ENCODE measurements at places on chromosomes 1 and 21.

- no peak for DNase-seq
These were observed 17.5 kb downstream of the DFFB start for GRCh38 chr1:3874736-3875135.

GRCh38 chr1:153057375-153057774 is at the start of gene SPRR2A:
Gene SPRR2A (minus strand): TSS chr1:153057512. CDS start chr1:153056735, 777 bp downstream.
- DNase-seq: no peak

- no peak for DNase-seq
These were observed 54.0 kb upstream of the TMEM51 start for GRCh38 chr1:15099441-15100120.

GRCh38 chr1:54407154-54407403 is 885 bp upstream of the SSBP3 start:
- DNase-seq: no peak

DNA sequence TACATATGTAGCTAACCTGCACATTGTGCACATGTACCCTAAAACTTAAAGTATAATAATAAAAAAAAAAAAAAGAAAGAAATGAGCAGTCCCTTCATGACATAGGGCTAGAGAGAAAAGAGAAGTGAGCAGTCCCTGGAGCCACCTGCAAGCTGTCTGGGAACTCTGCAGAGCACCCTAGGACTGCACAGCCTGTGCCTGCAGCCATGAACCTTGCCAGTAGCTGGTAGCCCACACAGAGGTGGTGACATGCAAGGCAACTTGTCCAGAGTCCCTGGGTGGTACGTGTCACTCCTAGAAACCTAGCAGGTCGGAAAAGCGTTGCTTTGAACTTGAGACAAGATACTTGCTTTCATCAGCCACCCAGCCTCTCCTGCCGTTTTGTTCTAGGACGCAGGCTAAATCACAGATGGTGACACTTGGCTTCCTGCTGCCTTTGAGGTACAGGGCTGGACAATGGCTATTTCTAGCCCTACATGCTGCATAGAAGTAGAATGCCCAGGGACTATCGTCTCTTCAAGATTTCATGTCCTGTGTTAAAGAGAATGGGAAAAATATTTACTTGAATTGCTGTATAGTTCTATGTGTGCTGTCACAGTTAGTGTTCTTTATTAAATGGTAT is 260.9 kb downstream of the LTN1 start:
- no peak for DNase-seq

DNA sequence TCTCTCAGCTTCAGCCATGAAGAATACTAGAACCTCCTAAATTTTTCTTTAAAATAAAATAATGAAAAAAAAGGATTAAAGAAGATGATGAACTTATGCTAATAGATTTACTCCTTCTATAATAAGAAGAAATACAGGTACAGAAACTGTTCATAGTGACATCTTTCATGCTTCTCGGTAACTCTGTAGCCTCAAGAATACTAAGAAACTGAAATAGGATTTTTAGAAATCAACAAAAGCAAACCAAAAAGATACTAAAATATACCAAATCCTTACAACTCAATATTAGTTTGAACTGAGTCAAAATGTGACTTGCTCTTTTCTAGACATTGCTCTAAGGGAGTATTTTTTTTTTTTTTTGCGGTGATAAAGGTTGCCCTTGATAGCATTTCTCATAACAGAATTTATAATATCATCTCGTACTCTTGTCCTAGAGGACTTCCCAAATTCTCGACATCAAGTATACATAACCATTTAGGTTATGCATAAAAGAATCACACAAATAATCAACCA is 42.8 kb downstream of the ZZZ3 start:
- no peak for DNase-seq

GRCh38 chr1:213415691-213416380 is 364.8 kb downstream of the RPS6KC1 start:
- DNase-seq: no peak

DNA sequence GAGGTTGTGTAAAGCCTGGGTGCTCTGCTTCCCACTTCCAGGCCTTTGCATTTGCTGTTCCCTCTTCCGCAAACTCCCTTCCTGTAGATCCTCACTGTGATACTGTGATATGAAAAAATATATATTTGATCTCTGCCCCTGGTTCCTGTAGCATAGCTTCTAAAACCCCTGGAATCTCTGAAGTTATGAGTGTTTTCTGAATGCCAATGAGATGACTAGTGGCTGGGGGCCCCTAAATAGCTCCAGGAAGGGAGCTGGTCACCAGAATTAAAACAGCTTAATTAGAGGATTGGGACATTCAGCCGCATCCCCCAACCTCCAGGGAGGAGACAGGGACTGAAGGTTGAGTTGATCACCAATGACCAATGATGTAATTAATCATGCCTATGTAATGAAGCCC is 21.9 kb downstream of the DUSP10 start:
- DNase-seq: no peak

DNA sequence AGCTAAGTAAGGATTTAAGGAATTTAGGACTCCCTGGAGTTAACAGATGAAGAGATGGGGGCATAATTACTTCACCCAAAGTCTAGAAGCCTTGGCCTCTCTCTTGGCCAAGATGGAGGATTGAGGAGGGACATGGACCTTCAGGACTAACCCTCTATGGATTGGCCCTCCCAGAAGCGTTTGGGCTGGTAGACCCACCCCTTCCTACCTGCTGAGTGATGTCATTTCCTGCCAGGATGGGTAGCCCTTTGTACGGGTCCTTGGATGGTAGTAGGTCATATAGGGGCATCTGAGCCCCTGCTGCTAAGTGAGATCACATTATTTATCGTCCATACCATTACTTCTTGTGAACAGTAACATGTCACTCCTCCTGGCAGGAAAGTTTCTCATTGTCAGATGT is 17.7 kb downstream of the LURAP1 start:
- no peak for DNase-seq

DNA sequence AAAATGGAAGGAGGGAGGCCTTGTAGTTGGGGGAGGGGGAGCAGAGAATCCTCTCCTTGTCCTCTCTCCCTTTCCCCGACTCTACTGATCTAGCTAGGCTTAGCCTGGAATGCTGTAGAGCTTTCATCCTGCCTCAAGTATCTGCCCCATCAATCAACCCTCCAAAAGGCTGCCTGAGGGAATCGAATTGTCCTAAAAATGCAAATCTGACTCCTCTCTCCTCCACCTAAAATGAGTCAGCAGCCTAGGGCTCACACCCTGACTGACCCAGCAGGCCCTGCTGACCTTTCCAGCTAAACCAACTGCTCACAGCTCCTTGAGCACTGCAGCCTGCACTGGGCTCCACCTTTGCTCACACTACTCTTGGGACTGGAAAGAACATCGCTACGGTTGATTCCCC is 2.8 kb downstream of the HPDL start:
- DNase-seq: no peak

GRCh38 chr1:22540337-22540736 is 23.0 kb upstream of the EPHA8 start:
- DNase-seq: no peak

GRCh38 chr1:36107394-36107793 is 17.6 kb downstream of the COL8A2 start:
- DNase-seq: no peak
